ENCODE measurements at places on chromosomes 6 and 20. TPM values are rescaled to one million over a fixed set of nuclear protein-coding genes. Genes with fewer than 3 reads are reported as not detected.

Gene BHLHE23
- not detected for total RNA-seq

Gene CTCFL
- total RNA-seq = not detected

Gene C6orf15
- total RNA-seq = not detected

Gene AHCY
- 101 TPM for total RNA-seq

Gene STMND1
- not detected for total RNA-seq

Gene TNXB
- total RNA-seq = 3.2 TPM

Gene EYS
- 0.27 TPM for total RNA-seq

Gene CPNE5
- 32.1 TPM for total RNA-seq

Gene PCSK2
- total RNA-seq = not detected

Gene SOX12
- 37.7 TPM for total RNA-seq

Gene TRIM40
- total RNA-seq = not detected

Gene TGM3
- total RNA-seq = not detected
